ENCODE measurements at places on chromosomes 2 and 18.
A peak's percentile ranks its signal among the peaks of the same experiment; 100 is the strongest.

GRCh38 chr2:240598311-240598911 is 11.9 kb downstream of the CAPN10 start:
- no peak for DNase-seq

DNA sequence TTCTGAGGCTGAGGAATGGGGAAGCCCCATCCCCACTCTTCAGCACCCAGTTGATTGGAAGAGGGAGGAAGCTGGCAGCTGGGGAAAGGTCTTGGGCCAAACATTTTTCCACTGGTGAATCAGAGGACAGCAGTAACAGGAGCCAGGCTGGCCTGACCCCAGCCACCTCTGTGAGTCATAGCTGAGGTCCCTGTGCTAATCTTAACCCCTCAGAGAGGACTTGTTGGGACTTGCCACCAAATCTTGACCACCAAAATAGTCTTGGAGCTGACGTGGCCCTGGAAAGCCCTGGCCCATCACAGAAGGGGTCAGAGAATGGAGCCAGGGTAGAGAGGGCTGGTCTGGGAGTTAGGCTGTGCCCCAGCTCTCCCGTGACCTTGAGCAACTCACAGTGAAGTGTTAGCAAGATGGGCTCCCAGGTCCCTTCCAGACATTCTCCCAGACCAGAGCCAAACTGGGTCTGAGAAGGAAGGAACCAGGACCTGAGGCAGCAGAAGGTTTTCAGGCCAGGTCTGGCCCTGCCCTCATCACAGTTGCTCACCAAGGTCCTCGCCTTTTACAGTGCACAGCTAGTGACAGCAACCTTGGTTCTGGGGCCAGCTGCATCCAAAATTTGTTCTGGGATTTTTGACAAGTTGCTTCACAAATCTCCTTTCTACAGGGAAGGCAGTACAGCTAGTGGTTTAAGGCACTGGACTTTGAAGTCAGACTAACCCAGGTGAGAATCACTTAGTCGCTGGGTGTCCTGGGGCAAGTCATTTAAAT is 266.6 kb downstream of the CYP26B1 start:
- no peak for DNase-seq

DNA sequence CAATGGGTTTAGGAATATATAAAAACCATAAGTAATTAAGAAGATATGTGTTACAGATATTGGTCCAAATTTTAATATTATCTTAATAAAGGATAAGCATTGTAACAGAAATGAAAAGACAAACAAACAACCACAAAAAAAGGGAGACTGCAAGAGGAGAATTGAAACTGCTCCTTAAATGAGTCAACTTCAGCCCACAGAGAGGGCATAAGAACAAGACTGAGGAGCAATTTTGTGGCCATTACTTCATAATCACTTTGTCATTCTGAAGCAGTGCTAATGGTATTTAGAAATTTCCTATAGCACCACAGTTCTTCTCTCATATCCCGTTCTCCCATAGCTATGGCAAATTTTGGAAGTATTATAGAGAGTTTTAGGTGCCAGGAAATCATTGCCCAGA is 193.2 kb upstream of the HNMT start:
- no peak for DNase-seq

DNA sequence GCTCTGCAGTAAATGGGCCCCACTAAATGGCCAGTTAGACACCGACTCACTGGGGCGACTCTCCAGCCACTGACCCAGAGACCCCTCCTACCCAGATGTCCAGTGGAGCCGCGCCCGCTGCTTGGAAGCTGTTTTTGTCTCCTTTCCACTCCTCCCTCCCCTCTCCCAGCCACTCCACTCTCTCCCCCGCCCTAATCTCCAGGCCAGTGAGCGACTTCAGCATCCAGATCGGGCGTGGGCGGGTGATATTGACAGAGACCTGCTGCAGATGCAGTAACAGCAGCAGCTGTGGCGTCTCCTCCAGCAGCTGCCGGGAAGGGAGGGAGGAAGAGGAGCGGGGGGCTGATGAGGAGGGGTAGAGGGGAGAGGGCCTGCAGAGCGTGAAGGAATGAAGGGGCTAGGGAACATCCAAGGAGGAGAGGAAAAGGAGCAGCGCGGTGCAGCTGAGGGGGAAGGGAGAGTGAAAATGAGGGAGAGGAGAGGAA is at the start of gene SCN7A:
SCN7A (minus strand) TSS at position 110 of the 485 bp plus-strand sequence. CDS start 16,553 bp downstream, outside the sequence.
- peak; percentile 49 for DNase-seq

GRCh38 chr2:71534826-71535225 is 81.5 kb downstream of the DYSF start:
- DNase-seq, result no peak

GRCh38 chr2:239927424-239927981 is 97.6 kb downstream of the NDUFA10 start:
- no peak for DNase-seq

DNA sequence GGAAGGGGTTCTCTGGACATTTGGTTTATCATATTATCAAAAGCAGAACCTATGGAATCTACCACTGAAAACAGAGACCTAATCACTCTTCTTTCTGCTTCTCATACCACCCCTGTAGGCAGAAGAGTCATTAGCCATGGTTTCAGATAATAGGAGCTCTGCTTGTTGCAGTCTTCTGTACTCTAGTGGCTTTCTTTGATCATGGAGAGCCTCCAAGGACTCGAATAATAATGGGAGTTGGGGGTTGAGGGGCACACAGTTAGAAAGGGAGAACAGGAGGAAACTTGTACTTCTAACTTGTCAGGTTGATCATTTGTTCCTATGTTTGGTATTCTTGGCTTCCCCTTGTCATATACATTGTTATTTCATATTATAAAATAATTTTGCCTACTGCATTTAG is 52.3 kb upstream of the VWC2L start:
- DNase-seq, result no peak

- DNase-seq, result peak; percentile 6
Observed at GRCh38 chr18:1663879-1664705, 759.4 kb downstream of the ADCYAP1 start.

DNA sequence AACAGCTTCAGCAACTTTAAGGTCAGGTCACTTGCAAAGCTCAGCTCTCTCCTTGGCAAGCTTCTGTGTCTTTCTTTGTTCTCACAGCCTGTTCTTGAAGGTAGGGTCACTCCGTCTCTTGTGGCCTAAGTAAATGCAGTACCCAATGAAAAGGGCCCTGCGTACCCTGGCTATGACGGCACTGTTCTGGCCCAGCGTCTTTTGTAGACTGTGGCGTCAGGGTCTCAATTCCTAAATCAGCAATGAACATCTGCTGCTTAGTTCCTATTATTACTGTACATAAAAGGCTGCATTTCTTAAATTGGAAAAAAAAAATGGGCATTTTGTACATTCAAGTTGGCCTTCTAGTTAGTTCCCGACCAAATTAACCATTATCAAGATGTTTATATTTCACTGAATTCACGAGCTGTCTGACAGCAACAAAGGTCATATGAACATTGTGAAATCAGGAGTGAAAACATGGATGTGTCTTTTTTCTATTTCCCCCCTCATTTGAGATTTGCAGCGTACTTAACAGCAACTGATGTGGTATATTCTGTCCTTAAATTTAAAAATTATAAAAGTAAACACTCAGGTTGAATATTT is 17.0 kb upstream of the MTCL1 start:
- no peak for DNase-seq

GRCh38 chr2:235877275-235877802 is 290.8 kb downstream of the GBX2 start:
- DNase-seq, result no peak

DNA sequence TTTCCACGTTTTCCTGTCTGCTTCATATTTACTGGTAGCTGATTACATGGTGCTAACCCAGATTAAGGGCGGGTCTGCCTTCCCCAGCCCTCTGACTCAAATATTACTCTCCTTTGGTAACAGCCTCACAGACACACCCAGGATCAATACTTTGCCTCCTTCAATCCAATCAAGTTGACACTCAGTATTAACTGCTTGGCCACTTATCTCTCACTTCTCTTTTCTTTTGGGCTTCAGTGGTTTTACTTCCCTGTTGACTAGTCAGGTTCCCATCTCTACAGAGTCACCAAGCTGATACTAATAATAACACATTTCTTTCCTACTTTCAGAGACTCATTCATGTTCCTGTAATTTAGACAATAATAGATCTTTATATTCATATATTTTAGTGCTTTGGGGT is 302.2 kb upstream of the MAP2 start:
- DNase-seq, result no peak

GRCh38 chr2:14702258-14702657 is 69.7 kb downstream of the LRATD1 start:
- DNase-seq, result no peak

- no peak for DNase-seq
Observed at GRCh38 chr2:74199275-74199701, 873 bp downstream of the MTHFD2 start.

DNA sequence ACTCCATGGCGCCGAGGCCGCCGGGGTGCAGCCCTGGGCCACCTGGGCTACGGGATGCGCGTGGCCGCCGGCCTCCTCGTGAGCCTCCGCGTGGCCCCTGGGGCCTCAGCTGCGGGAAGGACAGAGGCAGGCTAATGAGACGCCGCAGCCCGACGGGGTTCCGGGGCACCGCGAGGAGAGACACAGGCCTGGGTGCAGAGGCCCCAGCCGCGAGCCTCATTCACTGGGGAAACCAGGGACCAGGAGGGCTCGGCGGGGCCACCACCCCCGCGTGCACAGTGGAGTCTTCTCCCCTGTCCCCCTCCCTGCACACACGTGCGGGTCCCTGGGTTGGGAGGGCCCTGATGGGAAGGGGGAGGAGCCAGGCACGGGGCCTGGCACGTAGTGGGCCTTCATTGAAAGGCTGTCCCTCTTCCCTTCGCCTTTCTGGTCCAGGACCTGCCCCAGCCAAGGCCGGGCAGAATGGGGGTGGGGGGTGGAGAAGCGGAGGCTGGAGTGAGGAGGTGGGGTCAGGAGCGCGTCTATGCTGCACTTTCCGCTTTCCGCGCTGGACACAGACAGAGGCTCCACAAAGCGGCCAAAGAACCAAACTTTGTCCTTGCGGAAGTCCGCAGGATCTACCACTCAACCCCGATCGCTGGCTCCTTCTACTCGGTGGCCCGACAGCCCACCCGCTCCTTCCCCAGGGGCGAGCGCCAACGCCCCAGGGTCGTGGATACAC is 9.1 kb downstream of the ALPP start:
- DNase-seq, result no peak

GRCh38 chr2:224381521-224382279 is 20.2 kb downstream of the FAM124B start:
- no peak for DNase-seq

DNA sequence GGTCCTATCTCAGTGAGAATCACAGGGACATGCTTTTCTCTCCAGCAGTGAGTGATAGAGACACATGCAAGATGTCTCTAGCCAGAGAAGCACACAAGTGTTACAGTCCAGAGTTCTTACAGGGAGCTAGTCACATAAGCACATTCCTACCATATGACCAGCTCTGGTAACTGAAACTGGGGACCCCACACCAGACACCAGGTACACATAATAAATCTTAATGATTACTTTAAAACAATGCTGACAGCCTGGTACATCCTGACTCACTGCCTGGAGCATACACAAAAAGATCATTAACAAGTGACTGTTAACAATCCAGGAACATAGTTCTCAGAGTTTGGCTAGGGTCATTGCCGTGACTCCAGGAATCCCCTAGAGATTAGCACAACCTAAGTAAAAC is 53.6 kb downstream of the GALNT1 start:
- DNase-seq, result no peak

- DNase-seq, result no peak
Observed at GRCh38 chr2:17148407-17149145, 369.7 kb downstream of the RAD51AP2 start.

GRCh38 chr2:18435426-18436037 is 124.9 kb downstream of the RDH14 start:
- peak; percentile 37 for DNase-seq

- DNase-seq, result no peak
Observed at GRCh38 chr2:10556271-10557140, 108.4 kb upstream of the ODC1 start.

DNA sequence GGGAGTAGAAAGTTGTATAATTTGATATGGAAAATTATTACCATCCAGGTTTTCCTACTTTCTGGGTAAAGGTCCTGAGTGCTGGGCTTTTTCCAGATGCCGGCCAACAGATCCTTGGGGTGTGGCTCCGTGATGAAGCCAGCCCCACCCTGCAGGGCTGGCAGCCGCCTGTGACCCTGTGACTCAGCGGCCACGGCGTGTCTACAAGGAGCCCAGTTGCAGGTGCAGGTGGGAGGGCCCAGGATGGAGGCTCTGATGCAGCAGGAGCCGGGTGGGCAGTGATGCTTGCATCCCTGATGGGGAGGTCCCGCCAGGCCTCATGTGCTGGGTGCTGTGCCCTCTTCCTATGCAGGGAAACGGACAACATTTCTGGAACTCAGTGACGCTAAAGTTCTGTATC is 96.0 kb upstream of the ALKAL2 start:
- no peak for DNase-seq

- DNase-seq, result no peak
Observed at GRCh38 chr2:39718483-39718882, 52.8 kb downstream of the TMEM178A start.

DNA sequence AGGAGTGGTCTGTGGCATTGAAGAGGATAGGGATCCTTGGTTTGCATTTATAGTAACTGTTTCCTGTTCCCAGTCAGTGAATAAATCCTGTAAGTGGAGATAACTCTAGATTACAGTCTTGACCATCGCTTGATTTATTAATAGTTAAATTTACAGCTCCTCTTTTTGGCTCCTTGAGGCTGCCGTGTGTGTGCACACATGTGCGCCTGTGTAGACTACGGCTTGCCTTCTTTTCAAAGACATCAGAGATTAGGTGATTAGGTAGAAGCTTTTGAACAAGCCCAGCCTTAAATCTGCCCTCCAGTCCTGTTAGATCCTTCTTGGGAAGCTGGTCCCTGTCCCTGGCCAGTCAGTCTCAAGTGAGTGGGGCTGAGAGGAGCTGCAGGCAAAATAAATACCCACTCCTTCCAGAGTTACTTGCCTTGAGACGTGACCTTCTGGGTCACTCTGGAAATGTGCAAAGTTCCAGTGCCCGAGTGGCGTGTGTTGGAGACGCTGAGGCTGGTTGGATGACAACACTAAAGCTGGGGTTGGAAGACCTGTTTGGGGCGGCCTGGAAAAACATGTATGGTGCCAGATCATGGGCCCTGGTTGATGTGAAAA is 32.0 kb downstream of the TCF7L1 start:
- no peak for DNase-seq

- no peak for DNase-seq
Observed at GRCh38 chr18:50745945-50746344, 73.9 kb downstream of the MRO start.

DNA sequence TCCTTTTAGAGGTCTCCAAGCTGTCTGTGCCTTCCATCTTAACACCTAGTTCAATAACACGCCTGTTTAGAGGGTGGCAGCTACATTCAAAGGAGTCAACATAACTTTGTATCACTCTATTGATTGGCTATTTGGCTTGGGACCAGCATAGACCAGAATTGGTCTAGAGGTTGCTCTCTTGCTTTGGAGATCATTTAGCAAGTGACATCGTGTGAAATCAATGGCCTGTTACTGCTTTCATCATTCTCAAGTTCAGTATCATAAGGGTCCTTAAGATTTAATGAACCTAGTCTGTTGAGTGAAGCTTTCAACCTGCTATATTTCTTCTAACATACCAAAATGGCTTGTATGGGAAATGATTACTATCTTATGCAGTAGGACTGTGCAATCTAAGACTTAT is 768.2 kb downstream of the NRXN1 start:
- DNase-seq, result no peak

Measured in NCI-H2029 (cell line).